GM23338 (cell line): ENCODE measurements at places on chromosomes 16 and 17. TPM values are rescaled to one million over a fixed set of nuclear protein-coding genes. Genes with fewer than 3 reads are reported as not detected.
A peak's percentile ranks its signal among the peaks of the same experiment; 100 is the strongest.

The ZNF385C gene
- total RNA-seq: 1.9 and 4.6 TPM in 2 replicates

The SLC38A8 gene
- not detected in 2 replicates for total RNA-seq

The TBX6 gene
- 1.1 and 2.3 TPM in 2 replicates for total RNA-seq

The GRAPL gene
- total RNA-seq: 0.28 TPM in 1 of 2 replicates, not detected in the other

The ZG16 gene
- total RNA-seq: not detected in 2 replicates

The ANKRD40CL gene
- total RNA-seq: not detected in 2 replicates

GRCh38 chr16:30655815-30656347, 2.4 kb upstream of the FBRS start:
- H3K4me1 ChIP-seq: peaks cover 10% of the 10 kb centered on the region; the same call in 1 of the 2 replicates
- H3K27ac ChIP-seq: no peak overlapping the region
- no peaks in the 10 kb centered on the region; the same call in 1 of the 2 replicates for H3K36me3 ChIP-seq
- H3K27me3 ChIP-seq: peaks cover 35% of the 10 kb centered on the region

DNA sequence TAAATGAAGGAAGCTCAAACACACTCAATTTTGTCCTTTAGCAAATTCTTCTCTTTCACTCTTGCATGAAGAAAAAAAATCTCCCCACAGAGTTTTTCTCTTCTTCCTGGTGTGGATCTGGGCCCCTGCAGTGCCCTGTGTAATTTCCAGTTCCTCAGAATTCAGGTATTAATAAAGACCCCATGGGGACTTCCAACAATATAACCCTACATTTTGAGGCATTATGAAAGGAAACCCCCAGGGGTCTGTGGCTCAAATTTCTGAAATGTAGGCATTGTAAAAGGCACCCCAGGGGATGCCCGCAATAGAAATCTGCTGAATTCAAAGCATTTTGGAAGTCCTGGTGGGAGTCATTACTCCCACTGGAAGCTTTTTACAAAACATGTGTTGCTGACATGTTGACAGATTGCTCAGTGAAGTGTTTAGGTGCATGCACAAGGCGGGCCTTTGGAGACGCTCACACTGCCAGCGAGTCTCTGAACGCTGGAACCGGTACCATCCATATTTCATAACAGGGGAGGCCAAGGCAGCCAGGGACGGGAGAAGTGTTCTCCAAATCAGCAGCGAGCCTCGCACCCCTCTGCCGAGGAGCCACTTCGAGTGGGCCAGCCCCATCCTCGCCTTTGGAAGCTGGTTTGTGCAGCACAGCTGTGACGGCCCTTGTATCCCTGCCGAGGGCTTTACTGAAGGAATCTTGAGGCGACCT, 154.0 kb downstream of the ZNF423 start:
- no peaks in the 10 kb centered on the region for H3K36me3 ChIP-seq
- H3K27ac ChIP-seq: peak overlapping the region; percentile 96
- DNase-seq: peak; percentile 83
- H3K27me3 ChIP-seq: no peaks in the 10 kb centered on the region
- peak overlapping the region; percentile 24 for H3K4me3 ChIP-seq

DNA sequence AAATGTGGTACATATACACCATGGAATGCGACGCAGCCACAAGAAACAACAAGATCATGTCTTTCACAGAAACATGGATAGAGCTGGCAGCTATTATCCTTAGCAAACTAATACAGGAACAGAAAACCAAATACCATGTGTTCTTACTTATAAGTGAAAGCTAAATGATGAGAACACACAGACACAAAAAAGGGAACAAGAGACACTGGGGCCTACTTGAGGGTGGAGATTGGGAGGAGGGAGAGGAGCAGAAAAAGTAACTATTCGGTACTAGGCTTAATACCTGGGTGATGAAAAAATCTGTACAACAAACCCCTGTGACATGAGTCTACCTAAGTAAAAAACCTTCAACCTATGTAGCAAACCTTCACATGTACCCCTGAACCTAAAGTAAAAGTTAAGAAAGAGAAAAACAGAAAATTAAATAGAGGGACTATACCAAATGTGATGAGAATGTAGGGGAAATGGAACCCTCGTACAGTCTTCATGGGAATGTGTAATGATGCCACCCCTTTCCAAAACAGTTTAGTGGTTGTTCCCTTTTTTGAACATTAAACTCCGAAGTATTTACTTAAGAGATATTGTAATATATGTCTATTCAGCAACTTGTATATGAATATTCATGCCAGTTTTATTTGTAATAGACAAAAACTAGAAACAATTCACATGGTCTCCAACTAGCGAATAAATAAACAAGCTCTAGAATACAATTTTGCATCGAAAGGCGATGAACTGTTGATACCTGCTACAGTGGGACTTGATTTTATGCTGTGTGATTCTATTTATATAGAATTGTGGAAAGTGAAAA, 33.9 kb downstream of the AHSP start:
- no peak for DNase-seq
- peaks cover 21% of the 10 kb centered on the region for H3K27me3 ChIP-seq
- H3K36me3 ChIP-seq: no peaks in the 10 kb centered on the region
- no peak overlapping the region for H3K27ac ChIP-seq

GRCh38 chr16:81558077-81558443, 113.5 kb downstream of the CMIP start:
- H3K27ac ChIP-seq: no peak overlapping the region
- H3K27me3 ChIP-seq: no peaks in the 10 kb centered on the region
- H3K4me3 ChIP-seq: no peak overlapping the region
- H3K36me3 ChIP-seq: no peaks in the 10 kb centered on the region

GRCh38 chr16:26546573-26546972, 520.2 kb upstream of the C16orf82 start:
- H3K27me3 ChIP-seq: no peaks in the 10 kb centered on the region
- H3K4me3 ChIP-seq: no peak overlapping the region
- no peaks in the 10 kb centered on the region; the same call in 1 of the 2 replicates for H3K36me3 ChIP-seq
- no peak overlapping the region for H3K27ac ChIP-seq
- no peak for DNase-seq

DNA sequence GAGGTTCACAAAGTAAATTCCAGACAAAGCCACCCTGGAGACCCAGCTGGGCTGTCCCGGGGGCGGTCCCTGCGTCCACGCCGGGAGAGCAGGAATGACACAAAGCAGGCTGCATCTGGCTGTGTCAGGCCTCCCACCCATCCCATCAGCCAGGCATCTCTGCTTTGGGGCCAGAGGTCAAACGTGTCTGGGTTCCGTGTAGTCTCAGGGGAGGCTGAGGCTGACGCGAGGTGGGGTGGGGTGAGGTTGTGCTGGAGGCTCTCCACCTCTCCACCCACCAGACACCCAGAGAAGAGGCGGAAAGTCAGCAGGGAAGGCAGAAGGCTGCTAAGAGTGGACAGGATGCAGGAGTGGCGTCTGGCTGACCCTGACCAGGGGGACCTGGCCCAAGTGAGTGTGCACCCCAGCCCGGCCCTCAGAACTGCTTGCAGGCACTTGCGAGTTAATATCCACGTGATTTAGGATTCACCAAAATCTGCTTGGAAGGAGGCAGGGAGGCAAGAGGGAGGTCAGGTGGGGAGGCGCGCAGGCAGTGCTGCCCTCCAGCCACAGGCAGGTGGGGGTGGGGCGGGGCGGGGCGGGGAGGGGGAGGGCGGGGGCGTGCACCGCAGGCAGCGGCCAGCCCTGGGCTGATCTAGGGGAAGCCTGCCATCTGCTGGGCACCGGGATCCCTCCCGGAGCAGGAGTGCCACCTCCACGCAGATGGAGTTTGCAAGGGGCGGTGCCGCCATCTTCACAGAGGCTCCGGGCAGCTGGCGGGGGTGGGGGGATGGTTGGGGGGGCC, 44.3 kb downstream of the TBC1D16 start:
- H3K4me3 ChIP-seq: peak overlapping the region; percentile 53; the same call in 1 of the 2 replicates
- no peak overlapping the region for H3K27ac ChIP-seq
- DNase-seq: peak; percentile 89

- peak overlapping the region; percentile 72 for H3K4me3 ChIP-seq
- H3K4me1 ChIP-seq: peaks cover 13% of the 10 kb centered on the region
- DNase-seq: no peak
- H3K36me3 ChIP-seq: no peaks in the 10 kb centered on the region
- no peak overlapping the region for H3K27ac ChIP-seq
- H3K27me3 ChIP-seq: peaks cover 53% of the 10 kb centered on the region
Measured at GRCh38 chr16:88456356-88457292, 3.5 kb downstream of the ZFPM1 start.

DNA sequence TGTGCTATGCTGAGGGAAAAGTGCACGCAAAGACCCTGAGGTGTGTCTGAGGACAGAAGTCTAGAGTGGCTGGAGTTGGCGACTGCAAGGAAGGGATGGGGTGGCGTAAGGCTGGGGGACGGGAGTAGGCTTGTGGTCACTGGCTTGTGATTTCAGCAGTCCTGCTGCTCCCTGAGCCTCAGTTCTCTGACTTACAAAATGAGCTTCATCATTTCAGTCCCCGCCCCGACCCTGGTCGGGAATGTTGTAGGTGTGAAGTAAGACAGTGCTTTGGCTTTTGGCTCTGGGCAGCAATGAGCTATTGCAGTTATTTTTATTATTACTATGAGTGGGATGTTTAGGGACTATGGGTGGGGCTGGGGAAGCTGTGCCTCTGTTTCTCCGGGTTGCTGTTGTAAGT, 8.6 kb downstream of the ADGRG1 start:
- no peak overlapping the region for H3K4me3 ChIP-seq
- no peak for DNase-seq
- no peaks in the 10 kb centered on the region for H3K36me3 ChIP-seq
- H3K4me1 ChIP-seq: no peaks in the 10 kb centered on the region; the same call in 1 of the 2 replicates
- H3K27me3 ChIP-seq: no peaks in the 10 kb centered on the region

DNA sequence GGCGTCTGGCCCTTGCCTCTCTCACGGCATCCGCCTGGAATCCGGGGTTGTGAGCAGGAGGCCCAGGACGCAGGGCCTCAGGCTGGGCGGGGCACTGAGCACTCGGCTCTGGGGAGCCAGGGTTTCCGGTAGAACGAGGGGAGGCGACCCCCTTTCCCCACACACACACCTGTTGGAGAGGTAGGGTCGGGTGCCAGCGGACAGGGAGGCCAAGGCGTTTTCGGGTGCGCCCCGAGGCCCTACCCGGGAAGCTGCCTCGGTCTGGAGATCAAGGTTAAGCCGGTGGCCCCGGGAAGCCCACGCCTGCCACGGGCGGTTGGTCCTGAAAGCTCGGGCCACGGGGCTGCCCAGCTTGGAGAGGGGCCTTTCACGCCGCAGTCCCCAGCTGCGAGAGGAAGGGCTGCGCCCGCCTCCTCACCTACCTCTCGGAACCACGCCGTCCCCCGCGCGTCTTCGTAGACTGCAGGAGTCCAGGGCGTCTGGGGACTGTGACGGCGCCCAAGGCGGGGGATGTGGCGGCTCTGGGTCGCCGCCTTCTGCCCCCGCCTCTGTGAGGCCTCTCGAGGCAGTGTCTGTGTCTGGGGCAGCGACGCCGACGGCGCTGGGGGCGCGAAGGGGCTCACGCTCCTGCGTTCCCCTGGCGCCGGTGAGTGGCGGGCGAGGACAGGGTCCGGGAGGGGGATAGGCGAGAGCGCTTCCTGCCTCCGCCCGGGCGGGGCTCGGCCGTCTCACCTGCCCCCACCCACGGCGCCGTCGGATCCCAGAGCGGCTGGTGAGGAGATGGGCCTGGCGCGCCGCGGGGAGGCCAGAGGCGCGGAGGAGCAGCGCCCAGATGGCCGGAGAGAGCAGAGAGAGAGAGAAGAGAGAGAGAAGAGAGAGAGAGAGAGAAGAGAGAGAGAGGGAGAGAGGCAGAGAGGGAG, 20.3 kb upstream of the HOXB9 start:
- peaks cover 25% of the 10 kb centered on the region for H3K4me1 ChIP-seq
- H3K27ac ChIP-seq: no peak overlapping the region
- H3K27me3 ChIP-seq: peaks cover 100% of the 10 kb centered on the region
- DNase-seq: peak; percentile 68
- peak overlapping the region; percentile 54 for H3K4me3 ChIP-seq

DNA sequence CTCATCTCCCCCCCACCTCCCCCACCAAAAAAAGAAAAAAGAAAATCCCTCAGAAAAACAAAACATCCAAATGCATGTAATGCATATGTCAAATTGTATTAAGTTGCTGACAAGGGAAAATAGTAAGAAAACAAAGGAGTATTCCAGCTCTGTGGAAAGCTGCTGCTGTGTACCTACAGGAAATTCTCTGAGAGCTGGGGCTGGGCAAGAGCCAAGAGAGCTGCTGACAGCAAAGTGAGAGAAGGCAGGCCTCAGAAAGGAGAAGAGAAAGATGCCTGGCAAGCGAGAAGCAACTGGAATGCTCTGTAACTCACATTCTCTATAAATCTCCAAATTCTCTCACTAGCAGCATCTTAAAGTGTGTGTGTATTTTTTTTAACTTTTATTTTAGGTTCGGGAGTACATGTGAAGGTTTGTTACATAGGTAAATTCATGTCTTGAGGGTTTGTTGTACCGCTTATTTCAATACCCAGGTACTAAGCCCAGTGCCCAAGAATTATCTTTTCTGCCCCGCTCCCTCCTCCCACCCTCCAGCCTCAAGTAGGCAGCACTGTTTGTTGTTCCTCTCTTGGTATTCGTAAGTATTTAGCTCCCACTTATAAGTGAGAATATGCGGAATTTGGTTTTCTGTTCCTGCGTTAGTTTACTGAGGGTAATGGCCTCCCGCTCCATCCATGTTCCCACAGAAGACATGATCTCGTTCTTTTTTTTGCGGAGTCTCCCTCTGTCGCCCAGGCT, 24.4 kb downstream of the CNTROB start:
- H3K4me3 ChIP-seq: no peak overlapping the region
- H3K36me3 ChIP-seq: no peaks in the 10 kb centered on the region
- no peak overlapping the region for H3K27ac ChIP-seq
- peaks cover 6% of the 10 kb centered on the region for H3K4me1 ChIP-seq
- H3K27me3 ChIP-seq: no peaks in the 10 kb centered on the region

DNA sequence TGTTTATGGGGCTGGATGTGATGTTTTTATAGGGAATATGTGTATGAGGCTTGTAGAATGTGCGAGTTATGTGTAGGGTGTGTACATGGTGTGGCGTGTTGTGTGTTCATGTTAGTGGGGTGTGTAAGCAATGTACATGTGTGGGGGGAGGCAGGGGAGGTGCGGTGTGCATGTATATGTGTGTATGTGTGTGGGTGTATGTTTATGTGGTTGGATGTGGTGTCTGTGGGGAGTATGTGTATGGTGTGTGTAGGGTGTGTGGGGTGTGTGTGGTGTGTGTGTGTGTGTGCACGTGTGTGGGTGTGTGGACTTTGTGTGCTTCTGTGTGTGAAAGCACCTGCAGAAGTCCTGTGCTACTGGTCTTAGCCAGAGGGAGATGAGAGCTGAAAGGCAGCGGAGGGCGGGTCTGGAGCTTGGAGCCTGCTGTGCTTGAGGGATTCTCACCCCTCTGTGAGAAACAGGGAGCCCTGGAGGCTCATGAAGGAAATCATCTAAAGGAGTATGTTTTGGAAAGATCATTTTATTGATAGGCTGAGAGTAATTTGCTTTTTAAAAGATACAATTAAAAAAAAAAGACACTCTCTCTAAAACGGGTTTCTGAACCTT, 222.7 kb downstream of the HS3ST4 start:
- no peak overlapping the region for H3K4me3 ChIP-seq
- DNase-seq: peak; percentile 2
- H3K4me1 ChIP-seq: no peaks in the 10 kb centered on the region
- H3K27ac ChIP-seq: no peak overlapping the region

- H3K4me1 ChIP-seq: peaks cover 6% of the 10 kb centered on the region
- peak; percentile 55 for DNase-seq
- H3K4me3 ChIP-seq: no peak overlapping the region
- H3K36me3 ChIP-seq: no peaks in the 10 kb centered on the region
- no peak overlapping the region for H3K27ac ChIP-seq
Measured at GRCh38 chr16:24151482-24151939, 104.6 kb upstream of the CACNG3 start.

- H3K27me3 ChIP-seq: no peaks in the 10 kb centered on the region
- H3K4me3 ChIP-seq: no peak overlapping the region
- no peaks in the 10 kb centered on the region for H3K4me1 ChIP-seq
- no peaks in the 10 kb centered on the region for H3K36me3 ChIP-seq
- no peak for DNase-seq
Measured at GRCh38 chr16:66391726-66392670, 25.5 kb downstream of the CDH5 start.

- H3K27me3 ChIP-seq: no peaks in the 10 kb centered on the region
- no peak overlapping the region for H3K27ac ChIP-seq
- H3K36me3 ChIP-seq: no peaks in the 10 kb centered on the region
- no peak overlapping the region for H3K4me3 ChIP-seq
- DNase-seq: no peak
Measured at GRCh38 chr16:47063011-47063724, 80.6 kb downstream of the NETO2 start.
